AG10803 (cell line): ENCODE measurements at places on chromosomes 1 and 21.

DNA sequence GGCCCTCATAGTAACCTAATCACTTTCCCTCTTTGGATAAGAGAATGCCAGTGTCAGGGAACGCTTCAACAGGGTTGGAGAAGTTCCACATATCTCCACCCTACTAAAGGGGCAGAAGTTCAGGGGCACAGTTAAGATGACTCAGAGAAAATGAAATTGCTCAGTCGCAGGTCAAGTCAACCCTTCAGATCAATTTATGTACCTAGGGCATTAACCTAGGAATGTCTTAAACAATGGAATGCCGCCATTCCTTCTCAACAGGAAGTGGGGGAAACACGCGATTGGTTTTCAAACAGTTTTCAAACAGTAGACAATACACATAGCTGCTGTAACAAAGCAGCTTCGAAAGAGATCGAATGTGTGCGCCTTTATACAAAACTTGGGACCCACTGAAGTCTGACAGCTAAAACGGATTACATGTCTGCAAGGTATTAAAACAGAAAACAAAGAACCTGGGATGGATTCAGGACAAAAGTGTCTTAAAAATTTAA, 897 bp downstream of the SLC25A24 start:
- peak; percentile 65 for DNase-seq

GRCh38 chr1:182061594-182061993, at the start of gene ZNF648:
TSS of gene ZNF648 (minus strand) at chr1:182061712. CDS start at chr1:182058010, 3,702 bp downstream.
- no peak for DNase-seq

DNA sequence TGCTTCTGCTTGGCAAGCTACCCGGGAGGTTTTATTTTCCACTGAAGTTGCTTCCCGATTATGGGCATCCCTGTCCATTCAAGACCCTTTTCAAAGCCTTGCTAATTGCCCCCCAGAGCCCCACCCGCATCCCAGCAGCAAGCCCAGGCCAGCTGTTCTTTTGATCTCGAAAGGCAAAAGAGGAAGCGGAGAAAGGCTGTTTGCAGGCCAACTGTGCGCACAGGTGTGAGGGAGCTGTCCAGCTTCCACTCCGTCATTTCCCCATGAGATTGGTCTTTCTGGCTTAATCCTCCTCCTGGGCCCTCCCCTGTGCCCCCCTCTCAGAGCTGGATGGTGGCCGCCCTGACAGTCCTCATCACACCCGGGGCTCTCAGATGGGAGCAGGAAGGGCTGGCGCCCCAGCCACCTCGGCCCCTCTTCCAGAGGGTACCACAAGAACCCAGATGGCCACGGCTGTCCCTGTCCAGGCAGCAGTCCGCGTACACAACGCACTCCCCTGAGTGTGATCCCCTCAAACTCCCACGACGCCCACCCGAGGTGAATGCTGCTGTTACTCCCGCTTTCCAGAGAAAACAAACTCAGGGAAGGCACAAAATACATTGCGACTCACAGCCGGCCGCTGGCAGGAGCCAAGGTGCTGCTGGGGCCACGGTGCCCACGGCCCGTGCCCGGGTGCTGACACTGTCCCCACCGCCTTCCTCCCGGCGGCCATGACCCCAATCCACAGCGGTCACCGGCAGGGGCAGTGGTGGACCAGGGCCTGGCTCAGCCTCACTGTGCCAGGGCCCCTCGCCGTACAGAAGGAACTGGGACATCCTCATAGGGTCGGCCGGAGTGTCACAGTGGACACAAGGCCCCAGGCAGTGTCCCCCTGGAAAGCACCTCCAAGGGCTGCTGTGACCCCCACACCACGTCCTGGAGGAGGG, 121.9 kb downstream of the CRYAA start:
- DNase-seq = no peak

GRCh38 chr1:60809204-60809980, 273.0 kb upstream of the NFIA start:
- peak; percentile 33 for DNase-seq

DNA sequence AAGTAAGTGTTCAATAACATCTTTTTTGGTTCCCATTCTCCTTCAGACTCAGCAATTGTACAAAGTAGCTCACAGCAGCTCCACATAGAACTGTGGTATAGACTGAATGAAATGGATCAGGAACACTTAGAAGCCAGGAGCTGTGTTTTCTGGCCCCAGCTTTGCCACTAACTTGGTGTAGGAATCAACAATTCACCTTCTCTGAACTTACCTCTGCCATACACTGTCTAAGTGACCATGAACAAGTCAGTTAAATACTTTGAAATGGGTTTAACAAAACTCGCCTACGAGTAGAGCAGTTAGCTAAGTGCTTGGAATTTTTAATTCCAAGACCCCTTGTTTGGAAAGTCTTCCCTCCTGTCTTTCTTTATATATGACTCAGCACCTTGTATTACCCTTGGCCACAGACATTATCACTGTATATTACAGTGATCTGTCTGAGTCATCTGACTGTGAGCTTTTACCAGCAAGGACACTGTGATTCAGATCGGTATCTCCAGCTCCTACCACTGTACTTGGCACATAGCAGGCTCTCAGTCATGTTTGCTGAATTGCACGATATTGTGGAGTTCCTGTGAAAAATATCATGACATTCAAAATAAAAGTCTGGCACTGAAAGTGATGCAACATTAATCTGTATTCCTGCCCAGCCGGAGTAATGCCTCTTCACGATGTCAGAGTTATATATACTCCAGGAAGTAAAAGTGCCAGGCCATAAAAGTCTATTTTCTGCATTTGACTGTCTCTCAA, 101.7 kb upstream of the BEND5 start:
- peak; percentile 93 for DNase-seq

GRCh38 chr1:155968670-155969069, 9.7 kb downstream of the ARHGEF2 start:
- peak; percentile 63 for DNase-seq

GRCh38 chr1:117045644-117046043, 14.5 kb upstream of the TTF2 start:
- DNase-seq = peak; percentile 29

DNA sequence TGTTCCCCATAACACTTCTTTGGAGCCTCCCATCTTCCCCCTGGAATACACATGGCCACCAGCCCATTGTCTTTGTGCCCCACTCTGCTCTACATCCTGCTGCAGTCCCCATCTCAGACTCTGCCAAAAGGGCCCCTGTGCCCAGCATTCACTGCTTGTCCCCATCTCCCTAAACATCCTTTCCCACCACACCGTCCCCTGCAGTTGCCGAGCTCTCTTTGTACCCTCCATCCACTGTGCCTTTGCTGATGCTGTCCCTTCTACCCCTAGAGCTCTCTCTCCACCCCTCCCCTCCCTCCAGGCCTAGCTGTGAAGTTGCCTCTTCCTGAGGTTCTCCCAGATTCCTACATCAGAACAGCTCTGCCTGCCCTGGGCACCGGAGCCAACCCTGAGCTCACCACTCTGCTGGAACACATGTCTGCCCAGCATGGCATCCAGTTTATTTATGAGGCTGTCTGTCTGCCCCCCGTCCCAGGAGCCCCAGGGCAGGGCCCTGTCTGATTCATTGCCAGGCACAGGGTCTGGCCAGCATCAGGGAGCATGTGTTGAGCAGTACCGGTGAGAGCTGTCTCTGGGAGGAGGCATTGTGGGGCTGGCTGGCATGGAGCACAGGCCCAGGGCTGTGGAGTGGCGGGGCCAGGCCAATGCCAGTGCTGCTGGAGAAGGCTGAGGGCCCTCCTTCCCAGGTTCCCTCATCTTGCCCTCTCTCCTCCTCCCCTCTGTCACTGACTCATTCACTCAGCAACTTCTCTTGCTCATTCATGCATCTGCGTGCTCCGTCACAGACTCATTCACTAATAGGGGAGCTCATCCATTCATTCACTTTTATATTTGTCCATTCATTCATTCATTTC, 28.8 kb downstream of the EDN2 start:
- peak; percentile 51 for DNase-seq

DNA sequence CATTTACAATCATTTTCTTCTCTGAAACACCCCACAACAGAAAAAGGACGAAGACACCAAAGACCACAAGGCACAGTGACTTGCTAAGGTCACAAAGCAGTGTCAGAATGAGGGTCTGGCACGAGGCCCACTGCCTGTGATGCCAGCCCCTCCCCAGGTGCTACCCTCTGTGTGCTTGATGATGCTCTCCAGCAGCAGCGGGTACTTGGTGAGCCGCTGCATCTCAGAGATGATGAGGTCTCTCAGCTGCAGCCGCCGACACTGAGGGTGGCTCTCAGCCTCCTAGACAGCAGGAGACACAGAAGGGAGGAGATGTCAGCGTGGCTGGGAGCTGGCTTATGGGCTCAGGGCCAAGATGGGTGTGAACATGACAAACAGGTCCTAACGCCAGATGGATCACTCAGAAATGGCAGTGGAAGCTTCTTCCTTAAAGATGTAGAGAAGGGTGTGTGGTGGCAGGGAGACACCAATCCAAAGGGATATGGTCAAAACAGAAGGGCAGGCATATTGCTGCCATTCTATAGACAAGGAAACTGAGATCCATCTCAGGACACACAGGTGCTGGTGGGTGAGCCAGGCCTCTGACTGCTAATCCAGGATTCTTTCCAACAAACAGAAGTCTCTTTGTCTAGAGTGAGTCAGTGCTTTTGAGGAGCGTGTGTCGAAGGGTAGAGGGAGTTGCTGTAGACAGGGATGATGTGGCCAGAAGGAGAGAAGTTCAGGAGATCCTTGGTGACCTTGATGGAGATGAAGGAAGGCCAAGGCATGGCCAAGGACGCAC, 25.6 kb downstream of the LRRC71 start:
- DNase-seq = no peak

DNA sequence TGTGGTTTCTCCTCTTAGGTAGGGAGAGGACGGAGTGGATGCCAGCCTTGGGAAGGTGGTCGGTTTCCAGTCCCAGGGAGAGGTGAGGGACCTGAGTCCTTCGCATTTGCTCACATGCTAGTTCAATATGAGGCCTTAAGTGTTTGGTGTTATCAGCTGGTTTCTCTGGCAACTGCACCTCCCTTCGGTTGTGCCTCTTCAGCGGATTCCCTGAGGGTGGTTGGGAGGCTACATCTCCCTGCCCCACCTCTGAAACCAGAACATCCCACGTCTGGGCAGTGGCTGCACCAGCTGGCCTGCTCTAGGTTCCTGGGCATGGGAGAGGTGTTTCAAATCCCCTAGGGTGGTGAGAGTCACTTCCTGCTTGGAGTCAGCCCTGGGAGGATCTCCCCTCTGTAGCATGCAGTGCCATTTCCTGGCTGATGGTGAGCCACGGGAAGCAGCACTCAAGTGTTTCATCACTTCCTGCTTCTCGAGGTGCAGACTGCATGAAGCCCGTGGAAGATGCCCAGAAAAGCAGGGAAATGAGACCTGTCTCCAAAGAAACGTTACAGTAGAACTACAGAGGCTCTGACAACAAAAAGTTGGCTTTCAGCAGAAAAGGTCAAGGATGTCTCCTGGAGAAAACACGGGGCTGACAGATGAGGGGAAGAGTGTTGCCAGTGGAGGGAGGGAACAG, 4.5 kb downstream of the TMEM125 start:
- DNase-seq = peak; percentile 38

DNA sequence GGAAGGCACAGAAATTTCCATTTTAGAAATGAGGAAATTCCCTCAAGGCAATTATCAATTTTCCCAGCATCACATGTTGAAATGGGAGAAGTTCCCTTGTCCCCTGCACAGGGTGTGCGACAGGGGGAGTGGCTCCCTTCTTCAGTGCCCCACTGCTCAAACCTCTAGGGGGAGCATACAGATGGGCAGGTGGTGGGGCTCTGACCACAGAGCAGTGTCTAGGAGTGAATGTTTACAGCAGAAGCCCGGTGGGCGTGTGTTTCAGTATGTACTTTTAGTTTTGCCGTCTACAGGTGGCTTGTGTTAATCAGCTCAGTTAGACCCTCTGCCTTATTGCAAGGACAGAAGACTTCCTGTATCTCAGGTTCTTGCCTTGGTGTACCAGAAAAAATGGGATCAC, 493.7 kb upstream of the PLXNA2 start:
- no peak for DNase-seq

DNA sequence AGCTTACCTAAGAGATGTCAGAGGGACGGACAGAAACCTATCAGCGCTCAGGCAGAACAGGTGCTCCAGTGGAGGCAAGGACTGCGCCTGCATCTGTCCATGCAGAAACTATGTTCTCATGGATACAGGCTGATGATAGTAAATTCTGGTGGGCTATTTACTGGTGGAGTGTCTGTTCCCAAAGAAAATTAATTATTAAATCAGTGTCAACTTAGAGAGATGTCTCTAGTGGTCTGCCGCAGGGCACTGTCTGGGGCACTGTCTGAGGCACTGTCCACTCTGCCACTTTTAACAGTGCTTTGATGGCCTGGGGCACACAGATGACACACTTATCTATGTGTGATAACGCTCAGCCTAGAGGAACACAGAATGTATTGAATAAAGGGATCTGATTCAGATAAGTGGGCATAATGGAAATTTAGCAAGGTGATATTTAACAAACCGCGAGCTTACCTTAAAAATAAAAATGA, 148.1 kb downstream of the RGS7 start:
- DNase-seq = no peak

GRCh38 chr1:7586031-7586941, 184.8 kb upstream of the VAMP3 start:
- DNase-seq = no peak

DNA sequence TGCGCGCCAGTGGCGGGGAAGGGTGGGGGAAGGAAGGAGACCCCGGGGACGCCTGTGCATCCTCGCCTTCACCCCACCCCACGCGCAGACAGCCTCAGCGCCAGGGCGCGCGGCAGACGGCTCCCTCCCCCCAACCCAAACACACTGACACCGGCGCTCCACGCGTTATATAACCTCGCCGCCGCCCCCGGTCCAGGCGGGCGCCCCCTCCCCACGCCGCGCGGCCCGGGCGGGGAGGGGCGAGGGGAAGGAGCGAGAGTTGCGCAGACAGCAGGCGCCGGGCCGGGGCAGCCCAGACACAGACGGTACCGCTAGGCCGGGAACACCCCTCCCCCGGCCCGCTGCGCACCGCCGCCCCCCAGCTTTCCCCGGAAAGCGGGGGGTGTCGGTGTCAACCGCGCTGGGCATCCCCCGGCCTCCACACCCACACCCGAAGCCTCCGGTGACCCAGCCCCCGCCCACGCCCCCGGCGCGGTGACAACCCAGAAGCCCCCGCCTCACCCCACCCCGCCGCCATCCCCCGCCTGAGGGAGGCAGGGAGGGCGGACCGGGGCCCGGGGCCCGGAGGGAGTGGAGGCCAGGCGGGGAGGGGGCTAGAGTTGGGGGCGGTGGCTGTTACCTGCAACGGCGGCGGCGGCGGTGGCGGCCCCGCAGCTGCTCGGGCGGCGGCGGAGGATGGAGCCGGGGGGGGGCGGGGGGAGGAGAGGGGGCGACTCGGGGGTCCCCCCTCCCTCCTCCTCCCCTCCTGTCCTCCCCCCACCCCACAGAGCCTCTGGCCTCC, 432 bp downstream of the AKT3 start:
- DNase-seq = no peak

DNA sequence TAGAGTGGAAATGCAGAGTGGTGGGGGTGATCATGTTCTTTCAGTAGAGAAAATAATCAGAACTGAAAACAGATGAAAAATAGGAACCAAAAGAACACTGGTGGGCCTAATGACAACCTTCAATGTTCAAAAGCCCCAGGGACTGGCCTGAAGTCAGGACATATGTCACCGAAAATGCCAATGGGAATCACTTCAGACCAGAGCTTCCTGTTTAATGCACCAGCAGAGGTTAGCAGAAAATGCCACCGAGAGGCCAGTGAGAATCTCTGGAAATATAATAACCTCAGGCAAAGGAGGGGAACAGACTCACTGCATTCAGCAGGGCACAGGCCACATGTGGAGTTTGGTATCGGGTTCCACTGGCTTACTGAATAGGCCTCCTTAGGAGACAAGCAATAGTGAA, 15.9 kb upstream of the CD58 start:
- no peak for DNase-seq

GRCh38 chr1:31707711-31708110, 3.9 kb upstream of the COL16A1 start:
- DNase-seq = peak; percentile 68
